ENCODE measurements at places on chromosomes 7 and 10. TPM values are rescaled to one million over a fixed set of nuclear protein-coding genes. Genes with fewer than 3 reads are reported as not detected.

DNA sequence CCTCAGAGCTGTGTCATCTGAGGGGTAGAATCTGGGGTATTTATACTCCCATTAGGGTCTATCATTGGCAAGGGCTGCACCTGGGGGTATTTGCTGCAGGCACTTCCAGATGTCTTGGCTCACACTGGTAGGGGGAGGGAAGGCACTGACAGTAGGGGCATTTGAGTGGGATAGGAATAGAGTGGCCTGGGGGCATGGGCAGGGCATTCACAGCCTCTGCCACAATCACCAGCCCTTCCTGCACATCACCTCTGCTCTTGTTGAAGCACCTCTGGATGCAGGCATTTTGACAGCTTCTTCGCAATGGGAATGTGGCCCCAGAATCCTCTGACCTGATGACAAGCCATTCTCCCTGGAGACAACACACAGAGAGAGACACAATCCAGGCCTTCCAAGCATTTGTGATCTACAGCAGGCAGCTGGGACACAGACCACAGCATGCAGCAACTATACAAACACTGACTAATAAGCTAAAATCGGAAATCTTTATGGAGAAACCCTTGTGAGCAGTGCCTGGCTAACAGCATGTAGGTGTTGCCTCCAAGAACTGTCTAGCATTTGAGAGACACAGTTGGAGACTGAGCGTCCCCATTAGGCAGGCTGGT, 178.5 kb downstream of the KCNMA1 start:
- no peak overlapping the region for H3K4me3 ChIP-seq
- no peaks in the 10 kb centered on the region for H3K36me3 ChIP-seq
- H3K27ac ChIP-seq: no peak overlapping the region
- peaks cover 7% of the 10 kb centered on the region for H3K4me1 ChIP-seq
- no peak for DNase-seq

DNA sequence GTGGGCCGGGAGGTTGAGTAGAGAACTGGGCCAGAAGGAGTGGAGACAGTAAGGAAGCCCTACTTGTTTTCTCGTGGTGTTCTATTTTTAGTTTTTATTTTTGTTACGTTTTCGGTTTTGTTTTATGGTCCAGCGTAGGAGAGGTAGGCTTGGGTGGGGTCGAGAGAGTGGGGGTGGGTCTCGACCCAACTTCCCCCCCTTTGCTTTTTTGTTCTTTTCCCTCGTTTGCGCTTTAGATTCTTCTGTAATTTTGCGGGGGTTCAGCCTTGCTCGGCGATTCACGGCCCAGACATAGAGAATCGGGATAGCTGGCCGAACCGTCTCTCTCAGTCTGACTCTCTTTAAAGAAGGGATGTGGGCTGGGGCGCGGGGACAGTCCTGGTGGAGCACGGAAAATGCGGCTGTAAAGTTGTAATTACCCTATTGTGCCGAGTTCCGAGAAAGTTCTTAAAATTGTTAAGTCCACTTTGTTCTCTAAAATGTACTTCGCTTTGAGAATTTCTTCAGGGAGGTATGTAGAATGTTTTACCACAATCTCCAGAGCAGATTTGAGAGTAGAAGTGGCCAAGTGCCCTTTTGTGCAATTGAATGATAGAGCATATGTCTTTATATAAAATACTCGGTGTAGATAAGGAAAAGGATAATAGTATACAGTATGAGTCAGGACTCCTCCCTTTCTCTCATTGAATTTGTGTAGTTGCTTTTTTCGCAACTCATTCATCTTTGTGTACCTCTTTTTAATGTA, 816 bp downstream of the DMTF1 start:
- no peak for DNase-seq
- H3K36me3 ChIP-seq: no peaks in the 10 kb centered on the region
- peak overlapping the region; percentile 87 for H3K27ac ChIP-seq
- peak overlapping the region; percentile 87 for H3K4me3 ChIP-seq
- peaks cover 18% of the 10 kb centered on the region for H3K4me1 ChIP-seq

DNA sequence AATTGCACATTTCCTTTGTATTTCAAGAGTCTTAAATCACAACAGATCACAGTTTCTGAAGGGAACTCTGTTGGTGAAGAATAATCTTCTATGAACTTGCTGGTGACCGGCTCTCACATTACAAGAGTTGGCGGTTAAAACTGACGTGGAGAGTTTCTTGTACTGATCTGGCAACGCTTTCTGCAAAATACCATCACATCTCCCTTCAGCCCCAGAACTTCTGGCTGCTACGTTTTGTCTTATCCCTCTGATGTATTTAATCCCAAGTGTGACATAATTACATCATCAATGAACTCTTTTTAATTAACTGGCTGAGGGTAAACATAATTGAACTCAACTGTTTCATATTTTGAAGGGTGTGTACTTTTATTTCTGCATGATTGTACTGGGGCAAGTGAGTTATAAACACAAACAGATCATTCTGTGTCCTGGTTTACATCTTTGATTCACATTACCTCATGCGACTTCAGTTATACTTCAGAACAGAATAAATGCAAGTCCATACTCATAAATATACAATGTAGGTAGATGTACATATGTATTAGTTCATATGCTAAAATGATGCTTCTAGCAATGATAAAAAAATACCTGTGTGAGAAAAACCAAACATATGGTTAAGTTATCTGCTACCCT, 105.1 kb upstream of the NPVF start:
- H3K27ac ChIP-seq: no peak overlapping the region
- DNase-seq: no peak
- no peak overlapping the region for H3K4me3 ChIP-seq

Gene GIMAP4
- not detected for total RNA-seq

Gene MOGAT3
- total RNA-seq: not detected

Gene MYH16
- 0.11 TPM for total RNA-seq

Gene MALRD1
- 0.24 TPM for total RNA-seq

- DNase-seq: peak; percentile 79
- H3K4me1 ChIP-seq: peaks cover 11% of the 10 kb centered on the region
- H3K27ac ChIP-seq: peak overlapping the region; percentile 20
- H3K27me3 ChIP-seq: no peaks in the 10 kb centered on the region
- H3K4me3 ChIP-seq: no peak overlapping the region
Measured at GRCh38 chr7:129875745-129876411, 76.9 kb downstream of the UBE2H start.

Gene FKBP6
- total RNA-seq: not detected

Gene BTBD16
- total RNA-seq: not detected

Gene GPAM
- 9.8 TPM for total RNA-seq

DNA sequence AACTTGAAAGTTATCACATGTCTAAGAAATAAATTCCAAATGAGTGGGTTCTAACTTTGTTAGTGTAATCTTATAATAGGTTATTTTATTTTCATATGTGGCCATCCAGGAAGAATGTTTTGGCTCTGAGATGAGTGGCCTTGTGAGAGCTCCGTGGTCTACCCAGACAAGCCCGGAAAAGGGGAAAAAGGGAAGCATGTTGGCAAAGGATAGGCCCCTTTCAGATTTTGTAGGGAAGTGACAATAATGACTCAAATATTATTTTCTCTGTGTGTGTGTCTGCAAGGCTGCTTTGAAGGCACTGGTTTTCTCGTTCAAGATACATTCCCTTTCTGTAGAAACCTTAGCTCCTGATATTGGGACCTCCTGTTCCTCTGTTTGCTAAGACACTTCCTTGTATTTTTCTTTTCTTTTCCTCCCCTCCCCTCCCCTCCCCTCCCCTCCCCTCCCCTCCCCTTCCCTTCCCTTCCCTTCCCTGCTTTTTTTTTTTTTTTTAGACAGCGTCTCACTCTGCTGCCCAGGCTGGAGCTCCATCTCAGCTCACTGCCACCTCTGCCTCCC, 240.8 kb downstream of the LRMDA start:
- DNase-seq: no peak
- no peak overlapping the region for H3K4me3 ChIP-seq
- H3K27me3 ChIP-seq: peaks cover 9% of the 10 kb centered on the region
- H3K36me3 ChIP-seq: no peaks in the 10 kb centered on the region
- H3K4me1 ChIP-seq: no peaks in the 10 kb centered on the region

Gene AFAP1L2
- 28.1 TPM for total RNA-seq

- no peaks in the 10 kb centered on the region for H3K36me3 ChIP-seq
- no peak for DNase-seq
- H3K4me1 ChIP-seq: no peaks in the 10 kb centered on the region
- H3K4me3 ChIP-seq: no peak overlapping the region
Measured at GRCh38 chr10:26478061-26478460, 39.9 kb downstream of the APBB1IP start.

- H3K27ac ChIP-seq: no peak overlapping the region
- no peak for DNase-seq
- H3K4me1 ChIP-seq: no peaks in the 10 kb centered on the region
- no peaks in the 10 kb centered on the region for H3K36me3 ChIP-seq
- no peak overlapping the region for H3K4me3 ChIP-seq
- peaks cover 1% of the 10 kb centered on the region for H3K27me3 ChIP-seq
Measured at GRCh38 chr10:13399236-13399635, 51.1 kb upstream of the SEPHS1 start.

DNA sequence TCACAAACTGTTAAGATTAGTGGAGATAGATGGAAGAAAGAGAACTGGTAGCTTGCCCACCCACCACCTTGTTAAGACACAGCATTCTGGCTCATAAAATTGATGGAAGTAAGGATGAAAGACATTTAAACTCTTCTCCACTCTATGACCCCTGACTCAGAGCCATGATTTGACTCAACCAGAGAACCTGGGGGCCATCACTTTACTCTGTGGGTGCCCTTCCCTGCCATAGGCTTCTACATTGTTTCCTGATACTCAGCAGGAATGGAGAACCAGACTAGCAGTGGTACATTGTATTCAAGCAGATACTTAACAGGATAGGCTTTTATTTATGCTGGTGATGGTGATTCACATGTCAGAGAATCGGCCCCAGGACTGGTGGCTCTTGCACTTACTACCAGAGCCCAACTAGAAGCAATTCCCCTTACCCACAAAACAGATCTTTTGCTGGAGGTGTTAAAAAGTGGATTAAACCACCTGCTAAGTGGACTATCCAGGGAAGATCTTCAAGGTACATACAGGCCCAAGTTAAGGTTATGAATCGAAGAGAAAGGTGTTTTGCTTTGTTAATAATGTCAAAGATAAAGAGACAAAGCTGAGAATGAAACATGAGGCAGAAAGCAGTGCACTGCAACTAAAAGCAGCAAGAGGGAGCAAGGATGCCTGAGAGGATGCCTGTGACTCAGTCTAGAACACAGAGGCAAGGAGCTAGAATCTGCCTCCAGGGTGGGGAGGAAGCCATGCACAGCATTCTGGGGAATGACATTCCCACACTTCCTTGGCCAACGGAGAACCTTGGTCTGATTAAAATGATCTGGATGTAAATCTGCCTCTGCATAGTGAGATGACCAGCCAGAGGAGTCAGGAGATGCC, 36.0 kb upstream of the GLI3 start:
- peaks cover 3% of the 10 kb centered on the region for H3K27me3 ChIP-seq
- DNase-seq: peak; percentile 19
- no peak overlapping the region for H3K4me3 ChIP-seq
- H3K27ac ChIP-seq: no peak overlapping the region
- H3K36me3 ChIP-seq: no peaks in the 10 kb centered on the region

Gene AS3MT
- 0.34 TPM for total RNA-seq

Gene ACHE
- 18.9 TPM for total RNA-seq

GRCh38 chr10:32323051-32323450, 23.9 kb downstream of the EPC1 start:
- no peaks in the 10 kb centered on the region for H3K4me1 ChIP-seq
- no peak overlapping the region for H3K4me3 ChIP-seq
- no peak for DNase-seq

Gene THSD7A
- total RNA-seq: 3.5 TPM

Gene VCL
- 474 TPM for total RNA-seq

DNA sequence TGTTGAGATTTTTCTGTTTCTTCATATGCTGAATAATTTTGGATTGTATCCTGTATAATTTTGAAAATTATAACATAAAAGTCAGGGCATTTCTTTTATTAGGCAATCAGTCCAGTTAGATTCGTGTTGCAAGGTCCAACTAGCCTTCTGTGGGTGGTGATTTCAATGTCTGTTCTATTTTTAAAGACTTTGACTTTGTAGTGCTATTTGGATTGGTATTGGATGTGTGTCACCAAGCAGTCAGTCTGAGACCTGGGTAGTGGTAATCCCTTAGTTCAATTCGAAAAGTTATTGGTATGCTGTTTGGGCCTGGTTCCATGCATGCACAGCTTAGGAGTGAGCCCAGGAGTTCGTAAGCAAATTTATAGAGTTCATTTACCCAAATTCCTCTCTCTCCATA, 82.2 kb downstream of the EPDR1 start:
- H3K4me3 ChIP-seq: no peak overlapping the region
- H3K4me1 ChIP-seq: peaks cover 3% of the 10 kb centered on the region
- H3K27ac ChIP-seq: no peak overlapping the region
- H3K27me3 ChIP-seq: no peaks in the 10 kb centered on the region

Gene GPR15LG
- total RNA-seq: not detected

Gene MMRN2
- total RNA-seq: 0.27 TPM

GRCh38 chr7:90459888-90460287, 9.6 kb upstream of the PTTG1IP2 start:
- H3K4me1 ChIP-seq: no peaks in the 10 kb centered on the region
- H3K27ac ChIP-seq: no peak overlapping the region
- H3K27me3 ChIP-seq: no peaks in the 10 kb centered on the region
- H3K36me3 ChIP-seq: no peaks in the 10 kb centered on the region
- no peak for DNase-seq

- DNase-seq: no peak
- H3K27ac ChIP-seq: no peak overlapping the region
Measured at GRCh38 chr10:90999512-91000172, 78.8 kb upstream of the ANKRD1 start.

Gene GDF10
- total RNA-seq: 6.1 TPM

Gene ATP6V0A4
- total RNA-seq: 0.25 TPM

Gene CEP41
- 16.4 TPM for total RNA-seq

DNA sequence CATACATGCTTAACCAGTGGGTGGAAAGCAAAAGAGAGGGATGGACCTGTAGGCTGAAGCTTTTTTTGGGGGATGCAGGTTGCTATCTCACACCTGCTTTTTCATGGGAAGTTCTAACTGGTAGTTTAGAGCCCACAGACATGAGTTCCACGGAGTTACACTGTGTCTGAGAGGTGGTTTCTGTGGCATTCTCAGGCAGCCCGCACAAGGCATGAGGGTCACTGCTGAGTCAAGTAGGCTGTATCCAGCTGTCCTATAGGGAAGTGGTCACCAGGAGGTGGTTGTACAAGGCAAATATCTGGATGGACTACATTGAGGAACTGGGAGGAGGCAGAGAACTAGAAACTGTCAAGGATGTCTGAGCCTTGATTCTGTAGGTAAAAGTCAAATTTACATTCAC, 351.0 kb upstream of the POM121L12 start:
- H3K27me3 ChIP-seq: no peaks in the 10 kb centered on the region
- H3K4me1 ChIP-seq: no peaks in the 10 kb centered on the region
- no peaks in the 10 kb centered on the region for H3K36me3 ChIP-seq
- no peak overlapping the region for H3K27ac ChIP-seq

DNA sequence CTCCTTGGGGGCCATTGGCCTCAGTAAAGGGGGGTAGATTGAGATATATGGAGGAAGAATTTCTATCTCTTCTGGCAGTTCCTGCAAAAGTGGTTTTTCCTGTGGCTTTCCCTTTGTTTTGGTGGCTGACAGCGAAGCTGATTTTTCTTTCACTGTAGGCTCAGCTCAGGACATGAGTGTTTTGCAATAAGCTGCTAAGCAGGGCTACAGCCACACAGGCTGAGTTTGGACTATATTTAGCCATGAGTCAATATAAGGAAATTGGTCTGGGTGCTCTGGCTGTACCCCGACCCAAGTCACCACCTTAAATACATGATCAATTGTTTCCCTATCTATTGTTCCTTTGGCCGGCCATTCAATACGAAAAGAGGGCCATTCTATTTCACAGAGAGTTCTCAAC, 212.7 kb upstream of the KCND2 start:
- H3K27me3 ChIP-seq: no peaks in the 10 kb centered on the region
- H3K4me3 ChIP-seq: no peak overlapping the region
- no peaks in the 10 kb centered on the region for H3K36me3 ChIP-seq
- no peak overlapping the region for H3K27ac ChIP-seq

- H3K4me3 ChIP-seq: no peak overlapping the region
- no peaks in the 10 kb centered on the region for H3K27me3 ChIP-seq
- DNase-seq: no peak
Measured at GRCh38 chr10:24777196-24777595, 53.5 kb upstream of the ARHGAP21 start.
